Activated CD4-positive, alpha-beta memory T cell treated with anti-CD3 and anti-CD28 coated beads for 36 hours (primary cell): ENCODE measurements at places on chromosomes 7 and 10. TPM values are rescaled to one million over a fixed set of nuclear protein-coding genes. Genes with fewer than 3 reads are reported as not detected.

Gene INMT
- not detected for total RNA-seq

Gene TAS2R5
- total RNA-seq, result 0.93 TPM

Gene EFCAB10
- not detected for total RNA-seq

Gene CTAGE8
- total RNA-seq, result 1.8 TPM

Gene FBXL13
- total RNA-seq, result 0.45 TPM

Gene MEST
- total RNA-seq, result 0.83 TPM

Gene ZNF503
- 0.56 TPM for total RNA-seq
